Erythroblast (primary cell): ENCODE measurements at places on chromosomes 7 and 10.

DNA sequence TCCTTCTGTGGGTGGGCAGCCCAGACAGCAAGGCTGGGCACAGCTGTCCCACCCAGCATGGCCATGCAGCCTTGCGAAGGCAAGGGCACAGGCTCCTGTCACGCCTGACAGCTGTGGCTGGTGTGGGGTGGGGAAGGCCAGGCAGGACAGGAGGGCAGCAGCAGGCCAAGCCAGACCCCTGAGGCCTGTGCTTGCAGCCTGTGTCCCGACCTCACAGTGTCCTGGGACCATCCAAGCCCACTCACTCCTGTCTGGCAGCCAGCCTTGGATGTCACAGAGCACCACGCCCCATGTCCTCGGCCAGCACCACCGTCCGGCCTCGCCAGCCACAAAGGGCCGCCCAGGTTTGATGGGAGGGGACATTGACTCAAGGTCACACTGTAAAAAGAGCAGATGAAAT is 85.5 kb upstream of the LRRC4 start:
- no peak for DNase-seq

DNA sequence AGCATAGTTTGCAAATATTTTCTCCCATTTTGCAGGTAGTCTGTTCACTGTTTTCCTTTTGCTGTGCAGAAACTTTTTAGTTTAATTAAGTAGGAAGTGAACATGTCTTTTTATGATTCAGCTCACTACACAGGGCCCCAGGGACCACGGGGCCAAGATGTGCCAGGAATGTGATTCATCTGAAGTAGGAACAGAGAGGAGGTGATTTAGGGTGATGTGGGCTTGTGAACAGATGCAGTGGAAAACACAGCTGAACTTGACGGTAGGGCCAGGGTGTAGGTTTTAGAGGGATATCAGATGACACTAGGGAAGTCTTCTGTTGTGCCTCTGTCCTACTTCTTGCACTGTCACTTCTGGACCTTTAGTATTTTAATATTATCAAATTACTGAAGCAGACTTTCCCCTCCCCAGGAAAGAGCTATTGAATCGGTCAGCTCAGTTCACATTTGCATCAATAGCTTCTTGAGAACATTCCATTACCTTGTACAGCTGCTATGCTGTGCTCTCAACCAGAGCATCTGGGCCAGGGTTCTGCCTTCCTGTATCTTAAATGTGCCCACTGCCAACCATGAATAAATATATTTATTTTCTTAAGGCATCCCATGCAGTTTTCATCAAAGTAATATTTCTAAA is 96.9 kb downstream of the OSBPL3 start:
- no peak for DNase-seq

GRCh38 chr7:78284945-78285344 is 486.4 kb downstream of the PHTF2 start:
- no peak for DNase-seq

DNA sequence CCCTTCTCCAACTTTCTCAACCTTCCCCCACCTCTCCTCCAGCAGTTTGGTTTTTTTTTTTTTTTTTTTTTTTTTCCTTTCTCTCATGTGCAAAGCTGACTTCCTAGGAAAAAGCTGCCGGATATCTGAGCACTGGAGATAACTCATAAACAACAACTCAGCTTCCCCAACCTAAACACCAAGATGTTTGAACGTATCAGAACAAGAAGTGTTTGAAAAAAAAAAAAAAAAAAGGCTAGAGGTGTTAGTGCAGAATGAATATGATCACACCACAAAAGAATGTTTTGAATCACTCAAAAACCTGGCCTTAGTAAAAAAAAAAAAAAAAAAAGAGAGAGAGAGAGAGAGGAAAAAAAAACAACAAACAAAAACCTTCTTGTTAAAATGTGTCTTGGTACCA is 11.2 kb downstream of the GATA3 start:
- no peak for DNase-seq

DNA sequence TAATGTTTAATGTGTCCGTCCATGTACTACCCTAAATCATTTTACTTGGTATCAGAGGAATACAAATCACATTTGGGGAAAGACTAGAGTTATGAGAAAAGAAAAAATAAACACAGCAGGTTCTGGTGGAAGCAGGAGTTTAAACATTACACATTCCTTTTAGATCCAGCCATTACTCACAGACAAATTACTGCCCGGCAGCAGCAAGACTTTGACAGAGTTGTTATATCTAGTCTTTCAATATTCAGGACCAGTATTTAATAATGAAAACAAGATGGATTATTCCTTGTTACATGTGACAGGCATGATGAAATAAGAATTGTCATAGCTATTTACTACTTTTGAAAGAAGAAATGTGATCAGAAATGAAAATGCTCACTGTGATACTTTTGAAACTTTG is 131.8 kb upstream of the GNAI1 start:
- no peak for DNase-seq

DNA sequence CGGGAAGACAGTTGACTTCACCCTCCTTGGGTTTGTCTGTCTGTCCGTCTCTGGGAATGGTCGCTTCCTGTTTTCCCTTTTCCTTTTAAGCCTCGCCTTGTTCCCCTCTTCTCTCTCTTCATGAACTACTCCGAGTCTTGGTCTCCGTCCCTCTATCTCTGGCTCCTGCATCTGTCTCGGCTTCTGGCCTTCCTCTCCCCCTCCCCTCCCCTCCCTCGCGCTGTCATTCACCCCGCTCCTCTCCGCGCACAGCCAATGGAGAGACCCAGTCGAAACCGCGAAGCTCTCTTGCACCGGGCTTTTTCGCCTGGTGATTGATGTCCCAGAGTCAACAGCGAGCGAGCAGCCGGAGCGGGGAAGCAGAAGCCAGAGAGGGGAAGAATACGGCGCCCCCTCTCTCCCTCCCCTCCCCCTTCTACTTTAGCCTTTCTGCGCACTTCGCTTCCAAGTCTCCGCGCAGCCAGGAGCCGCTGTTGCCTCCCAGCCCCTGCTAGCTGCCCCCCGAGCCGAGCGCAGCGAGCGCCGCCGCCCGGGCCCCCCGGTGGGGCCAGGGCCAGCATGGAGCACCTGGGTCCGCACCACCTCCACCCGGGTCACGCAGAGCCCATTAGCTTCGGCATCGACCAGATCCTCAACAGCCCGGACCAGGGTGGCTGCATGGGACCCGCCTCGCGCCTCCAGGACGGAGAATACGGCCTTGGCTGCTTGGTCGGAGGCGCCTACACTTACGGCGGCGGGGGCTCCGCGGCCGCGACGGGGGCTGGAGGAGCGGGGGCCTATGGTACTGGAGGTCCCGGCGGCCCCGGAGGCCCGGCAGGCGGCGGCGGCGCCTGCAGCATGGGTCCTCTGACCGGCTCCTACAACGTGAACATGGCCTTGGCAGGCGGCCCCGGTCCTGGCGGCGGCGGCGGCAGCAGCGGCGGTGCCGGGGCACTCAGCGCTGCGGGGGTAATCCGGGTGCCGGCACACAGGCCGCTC is at the start of gene TLX1:
TSS of gene TLX1 (plus strand) at position 317 of the 978 bp plus-strand sequence. CDS start at position 559, 242 bp downstream.
- no peak for DNase-seq

DNA sequence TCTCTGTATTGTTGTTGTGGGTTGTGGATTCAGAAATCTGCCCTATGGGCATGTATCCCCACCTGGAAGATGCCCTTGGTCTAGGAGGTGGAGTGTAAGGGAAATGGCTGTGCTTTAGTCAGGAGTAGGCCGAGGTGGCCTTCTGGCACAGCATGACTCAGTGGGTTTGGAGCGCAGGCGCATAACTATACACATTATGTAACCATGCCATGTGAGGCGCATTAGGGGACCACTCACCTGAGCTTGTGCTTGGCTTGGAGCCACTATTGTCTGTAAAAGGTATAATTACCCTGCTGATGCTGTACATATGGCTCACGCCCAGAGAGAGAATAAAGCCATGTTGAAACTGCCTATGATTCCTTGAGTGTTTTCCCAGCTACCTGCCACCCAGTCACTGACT is 20.6 kb upstream of the ADAMTS14 start:
- DNase-seq = peak; percentile 48

DNA sequence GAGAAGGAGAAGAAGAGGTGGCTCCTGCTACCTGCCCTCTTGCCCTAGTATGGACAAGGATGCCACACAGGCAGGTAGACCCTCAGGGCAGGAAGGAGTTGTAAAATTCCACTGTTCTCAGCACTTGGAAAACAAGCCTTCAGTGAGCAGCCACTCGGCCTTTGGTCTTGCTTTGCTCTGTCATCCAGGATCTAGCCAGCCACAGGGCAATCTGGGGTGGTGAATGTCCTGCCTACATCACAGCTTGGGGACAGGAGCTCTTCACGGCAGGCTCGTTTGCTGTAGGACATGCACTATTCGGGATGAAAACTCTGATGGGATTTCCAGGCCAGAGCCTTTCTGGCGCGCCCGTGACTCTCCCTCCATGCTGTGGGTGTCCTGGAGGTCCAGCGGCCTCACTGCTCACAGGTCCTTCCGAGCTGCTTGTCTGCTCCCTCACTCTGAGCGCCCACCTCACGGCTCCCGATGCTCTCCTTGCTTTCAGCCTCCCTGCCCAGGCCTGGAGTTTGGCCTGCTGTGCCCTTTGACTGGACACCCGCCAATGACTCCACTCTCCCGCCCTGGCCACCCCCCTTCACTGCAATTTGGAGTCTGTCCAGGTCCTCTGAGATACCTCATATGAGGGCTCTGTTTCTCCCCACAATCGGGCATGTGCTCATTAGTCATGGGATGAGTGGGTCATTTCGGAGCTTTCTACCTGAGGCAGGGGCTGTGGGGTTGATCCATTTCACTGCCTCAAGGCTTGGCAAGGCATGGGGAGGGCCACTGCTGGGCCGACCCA is 227.2 kb upstream of the GRB10 start:
- DNase-seq = no peak

DNA sequence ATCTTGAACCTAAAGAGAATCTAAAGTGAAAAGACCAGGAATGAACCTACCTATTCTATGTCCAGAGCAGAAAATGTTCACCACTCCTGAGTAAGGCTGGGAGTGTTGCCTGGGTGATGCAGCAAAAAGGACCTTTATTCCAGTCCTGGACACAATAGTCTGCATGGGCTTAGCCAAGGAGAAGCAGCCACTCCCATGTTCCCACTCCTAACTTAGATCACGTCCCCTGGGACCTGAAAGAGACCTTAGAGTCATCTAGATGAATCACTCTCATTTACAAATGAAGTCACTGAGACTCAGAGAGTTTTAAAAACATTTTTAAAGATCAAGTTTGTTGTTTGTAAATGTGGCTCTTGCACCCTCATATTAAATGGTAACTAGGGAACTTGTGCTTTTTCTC is 763.4 kb downstream of the KCNMA1 start:
- DNase-seq = no peak

- peak; percentile 60 for DNase-seq
Observed at GRCh38 chr7:28389504-28390395, 22.6 kb upstream of the CREB5 start.

- no peak for DNase-seq
Observed at GRCh38 chr7:103011650-103012049, 62.9 kb downstream of the FBXL13 start.

GRCh38 chr7:105316578-105317344 is 72.0 kb downstream of the SRPK2 start:
- DNase-seq = no peak

GRCh38 chr10:70315815-70316214 is 32.0 kb upstream of the NPFFR1 start:
- DNase-seq = no peak

GRCh38 chr7:79434098-79434497 is 19.4 kb downstream of the MAGI2 start:
- no peak for DNase-seq

DNA sequence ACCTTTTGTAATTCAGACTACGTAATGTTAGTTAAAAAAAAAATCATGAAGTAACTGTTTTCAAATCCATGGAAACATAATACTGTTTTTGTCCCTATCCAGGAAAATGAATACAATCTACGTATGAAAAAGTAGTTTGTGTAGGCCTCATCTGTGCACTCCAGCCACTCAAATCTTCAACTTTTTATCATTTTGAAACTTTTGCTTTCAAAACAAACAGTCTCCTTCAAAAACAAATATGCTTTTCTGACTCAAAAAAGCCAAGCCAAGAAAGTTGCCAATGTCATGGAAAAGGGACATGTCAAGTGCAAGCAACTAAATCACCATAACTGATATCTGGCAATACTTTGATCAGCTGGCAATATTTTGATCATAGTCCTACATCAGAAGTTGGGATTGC is 13.1 kb downstream of the THNSL1 start:
- no peak for DNase-seq

GRCh38 chr7:106858618-106859532 is 6.2 kb upstream of the PIK3CG start:
- DNase-seq = peak; percentile 31

DNA sequence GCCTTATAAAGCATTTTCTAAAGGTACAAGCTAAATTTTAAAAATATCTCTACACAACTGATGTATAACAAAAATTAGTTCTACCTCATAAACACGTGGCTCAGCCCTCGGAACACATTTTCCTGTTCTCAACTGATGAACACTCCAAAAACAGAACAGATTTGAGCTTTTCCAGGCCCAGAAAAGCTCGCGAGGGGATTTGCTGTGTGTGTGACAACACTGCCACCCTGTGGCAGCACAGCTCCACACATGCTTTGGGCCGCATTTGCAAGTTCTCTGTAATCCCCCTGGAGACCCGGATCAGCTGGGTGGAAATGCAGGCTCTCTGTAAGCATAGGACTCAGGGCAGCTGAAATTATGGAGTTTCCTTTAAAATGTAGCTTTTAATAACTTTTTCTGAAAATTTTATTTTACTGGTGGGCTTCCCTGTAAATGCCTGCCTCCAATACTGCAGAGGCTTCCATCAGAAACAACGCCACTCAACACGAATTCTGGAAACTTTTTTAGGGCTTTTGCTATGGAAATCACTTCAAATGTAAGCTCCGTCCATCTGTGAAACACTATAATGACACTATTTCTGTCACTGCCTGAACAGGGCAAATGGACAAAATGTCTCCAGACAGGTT is 155.5 kb downstream of the COBL start:
- DNase-seq = peak; percentile 80

DNA sequence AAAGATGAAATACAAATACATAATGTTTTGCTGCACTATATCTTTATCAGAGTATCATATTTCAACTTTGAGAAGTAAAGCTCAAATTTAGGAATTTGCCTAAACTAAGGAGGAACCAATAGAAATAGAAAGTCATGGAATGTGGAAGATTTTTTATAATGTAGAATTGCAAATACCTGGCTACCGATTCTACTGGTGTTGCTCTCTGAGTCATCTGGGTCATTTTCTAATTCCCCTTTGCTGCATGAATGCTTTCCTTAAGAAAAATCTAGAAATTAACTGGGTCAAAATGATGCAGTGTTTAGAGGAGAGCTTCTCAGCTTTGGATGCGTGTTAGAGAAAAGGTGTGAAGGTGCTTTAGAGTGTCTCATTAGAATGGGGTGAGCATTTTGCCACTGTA is 568.9 kb upstream of the ANKRD30A start:
- DNase-seq = no peak

GRCh38 chr10:7817576-7817975 is 729 bp upstream of the TAF3 start:
- DNase-seq = no peak

GRCh38 chr10:24428410-24428782 is 219.5 kb downstream of the KIAA1217 start:
- DNase-seq = no peak
